NAMALWA (cell line): ENCODE measurements at places on chromosomes 5 and 9.

GRCh38 chr5:151665613-151666012, 21.1 kb downstream of the SPARC start:
- no peak for DNase-seq

- DNase-seq = no peak
Observed at GRCh38 chr5:10653043-10653442, 89.2 kb downstream of the ANKRD33B start.

DNA sequence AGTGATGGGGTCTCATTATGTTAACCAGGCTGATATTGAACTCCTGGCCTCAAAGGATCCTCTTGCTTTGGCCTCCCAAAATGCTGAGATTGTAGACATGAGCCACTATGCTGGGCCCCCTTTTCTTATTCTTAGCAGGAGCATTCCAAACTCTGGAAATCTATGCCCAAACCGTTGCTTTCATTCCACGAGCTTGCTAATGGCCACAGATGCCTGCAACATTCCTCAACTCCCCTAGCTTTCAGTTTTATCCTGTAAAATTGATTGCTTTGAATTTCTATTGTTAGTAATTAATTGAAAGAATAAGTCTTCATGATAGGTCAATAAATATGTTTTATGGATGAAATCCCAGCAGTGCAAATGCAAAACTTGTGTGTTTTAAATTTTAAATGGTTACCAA, 564.8 kb upstream of the WWC1 start:
- DNase-seq = no peak

DNA sequence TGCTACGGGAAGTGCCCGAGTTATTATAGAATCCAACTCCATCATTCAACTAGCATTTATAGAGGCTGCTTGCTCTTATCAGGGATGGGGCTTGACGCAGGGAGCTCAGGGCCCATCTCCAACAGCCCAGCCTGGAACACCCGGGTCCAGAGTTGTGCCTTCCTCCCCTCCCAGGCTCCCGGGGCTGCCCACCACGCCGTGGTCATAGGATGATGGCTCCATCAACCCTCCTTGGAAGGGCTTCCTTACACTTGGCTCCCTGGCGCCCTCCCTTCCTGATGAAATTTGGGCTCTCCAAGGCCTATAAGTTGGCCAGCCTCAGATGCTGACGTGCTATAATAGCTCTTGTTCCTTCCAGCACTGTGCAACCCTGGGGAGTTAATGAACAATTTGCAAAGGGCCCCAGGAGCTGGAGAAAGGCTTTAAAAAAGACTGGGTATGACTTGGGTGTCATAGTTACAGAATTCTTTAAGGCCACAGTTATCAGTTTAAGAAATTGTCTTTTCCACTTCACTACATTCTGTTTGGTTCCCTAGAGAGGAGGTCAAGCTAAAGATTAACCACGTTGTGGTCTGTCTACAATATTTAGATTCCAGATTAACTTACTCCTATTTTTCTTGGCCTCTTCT, 42.5 kb upstream of the GADD45G start:
- no peak for DNase-seq
